GM12878 (cell line): ENCODE measurements at places on chromosomes 6 and 20. TPM values are rescaled to one million over a fixed set of nuclear protein-coding genes. Genes with fewer than 3 reads are reported as not detected.

Gene RAET1E
- total RNA-seq, result not detected in 2 replicates

GRCh38 chr6:27599859-27600532 lies 127.1 kb upstream of the ZNF184 start:
- H3K4me1 ChIP-seq, result peaks cover 9% of the 10 kb centered on the region; the same call in 1 of the 2 replicates
- H3K4me3 ChIP-seq, result no peak overlapping the region
- peak overlapping the region; percentile 47; the same call in 1 of the 2 replicates for H3K27ac ChIP-seq
- H3K36me3 ChIP-seq, result no peaks in the 10 kb centered on the region
- DNase-seq, result no peak

- no peaks in the 10 kb centered on the region for H3K4me1 ChIP-seq
- no peaks in the 10 kb centered on the region; the same call in 1 of the 2 replicates for H3K27me3 ChIP-seq
- no peak overlapping the region for H3K4me3 ChIP-seq
- no peak for DNase-seq
These were observed 108.3 kb upstream of the PHACTR3 start for GRCh38 chr20:59495894-59496510.

GRCh38 chr6:145318952-145319351 lies 416.4 kb downstream of the EPM2A start:
- no peak overlapping the region for H3K27ac ChIP-seq
- no peak for DNase-seq
- H3K27me3 ChIP-seq, result no peaks in the 10 kb centered on the region
- no peaks in the 10 kb centered on the region for H3K4me1 ChIP-seq
- H3K4me3 ChIP-seq, result no peak overlapping the region

DNA sequence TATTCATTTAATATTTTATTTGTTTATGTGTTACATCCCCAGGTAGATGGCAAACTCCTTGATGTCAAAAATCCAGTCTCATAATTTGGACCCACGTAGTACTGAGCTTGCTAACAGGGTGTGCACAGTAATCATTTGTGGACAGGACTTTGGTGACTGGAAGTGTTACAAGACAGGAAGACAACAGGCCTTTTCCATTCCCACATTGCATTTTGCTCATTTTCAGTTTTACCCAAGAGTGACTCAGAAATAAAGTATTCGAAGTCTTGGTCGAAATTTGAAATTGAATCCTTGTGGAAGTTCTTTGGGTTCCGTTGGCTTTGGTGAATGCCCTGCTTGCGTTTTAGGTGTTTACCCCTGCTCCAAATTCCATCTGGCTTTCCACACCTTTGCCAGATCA lies 63.0 kb upstream of the THBS2 start:
- H3K4me3 ChIP-seq, result no peak overlapping the region
- no peaks in the 10 kb centered on the region for H3K27me3 ChIP-seq
- H3K4me1 ChIP-seq, result no peaks in the 10 kb centered on the region
- no peaks in the 10 kb centered on the region for H3K36me3 ChIP-seq
- H3K27ac ChIP-seq, result no peak overlapping the region

- DNase-seq, result no peak
- no peaks in the 10 kb centered on the region for H3K4me1 ChIP-seq
- H3K4me3 ChIP-seq, result no peak overlapping the region
- no peaks in the 10 kb centered on the region for H3K27me3 ChIP-seq
- no peak overlapping the region for H3K27ac ChIP-seq
- H3K36me3 ChIP-seq, result no peaks in the 10 kb centered on the region
These were observed 717.6 kb upstream of the MAP3K7 start for GRCh38 chr6:91304521-91304920.

GRCh38 chr6:100163035-100163434 lies 169.0 kb upstream of the MCHR2 start:
- no peak for DNase-seq
- H3K36me3 ChIP-seq, result no peaks in the 10 kb centered on the region
- H3K4me3 ChIP-seq, result no peak overlapping the region
- no peaks in the 10 kb centered on the region for H3K4me1 ChIP-seq

Gene ENPP1
- total RNA-seq, result 0.05 and 0.16 TPM in 2 replicates

GRCh38 chr6:26412954-26413353 lies 10.9 kb downstream of the BTN3A1 start:
- peaks cover 10% of the 10 kb centered on the region for H3K36me3 ChIP-seq
- no peak overlapping the region for H3K4me3 ChIP-seq
- H3K27ac ChIP-seq, result no peak overlapping the region
- no peak for DNase-seq
- no peaks in the 10 kb centered on the region for H3K27me3 ChIP-seq

GRCh38 chr20:4164246-4164645 lies 148.9 kb upstream of the RNF24 start:
- no peaks in the 10 kb centered on the region for H3K36me3 ChIP-seq
- no peak overlapping the region for H3K27ac ChIP-seq
- no peak for DNase-seq
- no peak overlapping the region for H3K4me3 ChIP-seq

Gene CLDN20
- not detected in 2 replicates for total RNA-seq

- no peaks in the 10 kb centered on the region for H3K27me3 ChIP-seq
- H3K4me1 ChIP-seq, result peaks cover 13% of the 10 kb centered on the region
- H3K4me3 ChIP-seq, result no peak overlapping the region
- no peaks in the 10 kb centered on the region; the same call in 1 of the 2 replicates for H3K36me3 ChIP-seq
- no peak overlapping the region for H3K27ac ChIP-seq
These were observed 135.9 kb downstream of the AGPAT4 start for GRCh38 chr6:161137839-161138542.

Gene NMBR
- total RNA-seq, result not detected in 2 replicates

Gene WFDC12
- not detected in 2 replicates for total RNA-seq

DNA sequence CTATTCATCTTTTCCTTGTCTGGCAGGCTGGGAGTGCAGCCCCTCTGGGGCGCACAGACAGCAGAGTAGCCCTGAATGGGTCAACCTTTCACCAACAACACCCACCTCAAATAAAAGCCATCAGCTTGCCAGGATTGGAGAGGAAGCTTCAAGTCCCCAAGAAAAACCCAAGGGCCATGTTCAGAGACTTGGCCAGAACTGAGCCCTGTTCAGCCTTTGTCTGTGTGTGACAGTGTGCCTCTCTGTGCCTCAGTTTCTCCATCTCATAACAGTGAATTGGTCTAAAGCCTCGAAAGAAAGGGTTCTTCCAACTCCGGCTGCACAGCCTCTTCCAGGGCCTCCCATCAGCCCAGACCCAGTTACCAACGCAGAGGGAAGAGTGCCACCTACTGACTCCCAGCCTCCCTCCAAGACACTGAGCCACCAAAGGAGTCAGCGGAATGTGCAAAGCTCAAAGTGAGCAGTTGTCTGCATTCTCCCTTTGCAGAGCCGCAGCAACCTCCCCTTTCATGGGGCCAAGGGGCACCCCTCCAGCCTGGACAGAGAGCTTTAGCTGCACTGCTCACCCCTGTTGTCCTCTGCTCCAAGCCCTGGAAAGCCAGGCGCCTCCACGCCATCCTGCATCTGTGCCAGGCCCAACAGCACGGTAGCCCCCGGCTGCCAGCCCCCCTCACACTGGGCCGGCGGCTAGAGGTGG lies 82.7 kb upstream of the TOP1 start:
- H3K4me3 ChIP-seq, result no peak overlapping the region
- H3K27ac ChIP-seq, result no peak overlapping the region
- H3K36me3 ChIP-seq, result no peaks in the 10 kb centered on the region
- H3K27me3 ChIP-seq, result no peaks in the 10 kb centered on the region

Gene BPI
- not detected in 2 replicates for total RNA-seq

DNA sequence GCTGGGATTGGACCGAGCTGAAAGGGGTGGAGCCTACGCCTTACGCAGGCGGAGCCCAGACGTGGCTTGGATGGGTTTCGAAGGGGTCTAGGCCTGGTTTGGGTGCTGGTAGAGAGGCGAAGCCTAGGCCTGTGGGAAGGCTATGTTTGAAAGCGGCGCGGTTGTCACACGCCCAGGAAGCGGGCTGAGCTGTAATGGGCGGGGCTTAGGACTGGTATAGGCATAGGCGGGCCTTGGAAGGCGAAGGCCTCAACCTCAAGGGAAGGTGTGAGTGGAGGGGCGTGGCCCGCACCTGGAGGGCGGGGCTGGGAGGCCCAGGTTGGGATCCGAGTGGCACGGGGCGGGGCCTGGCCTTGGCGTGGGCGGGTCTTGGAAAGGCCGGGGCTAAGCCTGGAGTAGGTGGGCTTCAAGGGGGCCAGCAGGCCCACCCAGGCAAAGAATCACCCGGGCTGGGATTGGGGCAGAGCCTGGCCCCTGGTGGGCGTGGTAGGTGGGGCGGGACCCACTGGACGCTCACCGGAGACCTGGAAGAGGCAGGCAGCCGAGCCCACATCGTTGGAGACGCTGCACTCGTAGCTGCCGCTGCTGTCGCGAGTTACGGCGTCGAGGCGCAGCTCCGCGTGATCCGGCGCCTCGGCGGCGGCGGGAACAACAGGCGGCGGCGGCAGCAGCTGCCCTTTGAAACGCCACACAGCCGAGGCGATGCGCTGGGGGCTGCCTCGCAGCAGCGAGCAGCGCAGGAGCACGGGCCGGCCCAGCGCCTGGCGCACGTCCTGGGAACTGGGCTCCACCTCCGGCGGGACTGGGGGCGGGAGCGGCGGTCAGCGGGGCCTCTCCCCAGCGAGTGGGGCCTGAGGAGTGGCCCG lies 49.0 kb downstream of the MDGA1 start:
- no peaks in the 10 kb centered on the region; the same call in 1 of the 2 replicates for H3K4me1 ChIP-seq
- no peak overlapping the region for H3K27ac ChIP-seq
- H3K36me3 ChIP-seq, result no peaks in the 10 kb centered on the region
- H3K27me3 ChIP-seq, result peaks cover 4% of the 10 kb centered on the region
- no peak for DNase-seq

- no peaks in the 10 kb centered on the region for H3K27me3 ChIP-seq
- peaks cover 30% of the 10 kb centered on the region for H3K4me1 ChIP-seq
- peak overlapping the region; percentile 84 for H3K27ac ChIP-seq
- H3K4me3 ChIP-seq, result peak overlapping the region; percentile 54
These were observed 13.0 kb downstream of the GMDS start for GRCh38 chr6:2232445-2232844.

DNA sequence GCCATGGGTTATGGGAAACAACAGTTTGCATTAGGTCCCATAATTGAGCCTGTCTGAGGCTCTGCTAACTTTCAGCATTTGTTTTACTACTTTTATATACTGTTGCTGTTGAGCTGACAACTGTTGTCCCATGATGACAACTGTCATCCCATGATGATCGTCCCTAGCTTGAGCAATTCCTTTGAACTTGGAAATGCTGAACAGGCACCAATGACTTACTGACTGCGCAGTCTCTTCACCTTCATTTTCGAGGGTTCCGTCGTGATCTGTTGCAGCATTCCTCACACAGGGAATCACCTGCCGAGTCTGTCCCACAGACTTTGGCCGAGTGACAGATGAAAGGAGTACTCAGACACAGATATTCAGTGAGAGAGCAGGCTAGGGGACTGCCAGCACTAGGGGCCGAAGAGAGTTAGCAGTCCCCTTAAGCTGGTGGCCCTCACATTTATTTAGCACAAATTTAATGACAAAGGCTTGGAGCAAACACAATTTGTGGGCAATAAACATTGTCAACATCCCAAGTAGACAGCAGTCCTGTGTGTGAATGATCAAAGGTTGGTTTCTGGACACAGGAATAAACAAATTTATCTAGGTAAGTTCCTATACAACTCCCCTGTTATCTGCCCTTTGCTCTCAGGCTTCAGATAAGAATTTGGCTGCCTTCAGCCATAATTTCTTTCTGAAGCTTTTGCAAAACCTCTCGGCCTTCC lies 10.0 kb upstream of the TBC1D20 start:
- H3K36me3 ChIP-seq, result peaks cover 3% of the 10 kb centered on the region; the same call in 1 of the 2 replicates
- no peak for DNase-seq
- no peaks in the 10 kb centered on the region for H3K27me3 ChIP-seq
- H3K4me3 ChIP-seq, result no peak overlapping the region
- no peak overlapping the region for H3K27ac ChIP-seq

- no peak for DNase-seq
- H3K4me3 ChIP-seq, result no peak overlapping the region
- no peak overlapping the region for H3K27ac ChIP-seq
These were observed 113.5 kb downstream of the ARHGAP18 start for GRCh38 chr6:129596522-129596921.

Gene ATRN
- 10.5 and 11.6 TPM in 2 replicates for total RNA-seq

- H3K4me3 ChIP-seq, result no peak overlapping the region
- no peak for DNase-seq
- no peaks in the 10 kb centered on the region for H3K4me1 ChIP-seq
- no peaks in the 10 kb centered on the region for H3K36me3 ChIP-seq
These were observed 160.8 kb downstream of the TBXT start for GRCh38 chr6:166006900-166007301.

- DNase-seq, result no peak
- H3K4me3 ChIP-seq, result no peak overlapping the region
- no peak overlapping the region for H3K27ac ChIP-seq
- peaks cover 6% of the 10 kb centered on the region; the same call in 1 of the 2 replicates for H3K4me1 ChIP-seq
These were observed 59.0 kb downstream of the RIN2 start for GRCh38 chr20:19817017-19817416.

DNA sequence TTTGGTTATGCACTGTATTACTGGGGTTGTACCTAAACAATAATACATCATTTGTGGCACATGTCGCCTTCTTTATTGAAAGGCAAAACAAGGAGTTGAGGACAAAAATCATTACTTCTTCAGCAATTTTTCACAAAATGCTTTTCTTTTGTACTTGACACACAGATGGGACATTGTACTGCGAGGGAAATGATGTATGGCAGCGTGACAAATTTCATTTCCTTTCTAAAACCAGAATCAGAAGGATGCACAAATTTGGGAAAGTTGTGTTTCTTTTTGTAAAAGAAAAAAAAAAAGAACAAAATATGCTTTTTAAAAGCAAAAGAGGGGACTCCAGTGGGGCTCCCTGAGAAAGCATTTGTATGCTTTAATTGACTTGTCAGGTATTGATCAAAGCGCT lies 394.0 kb upstream of the SLC35B3 start:
- no peak overlapping the region for H3K27ac ChIP-seq
- H3K4me1 ChIP-seq, result no peaks in the 10 kb centered on the region
- H3K27me3 ChIP-seq, result no peaks in the 10 kb centered on the region
- H3K36me3 ChIP-seq, result no peaks in the 10 kb centered on the region

DNA sequence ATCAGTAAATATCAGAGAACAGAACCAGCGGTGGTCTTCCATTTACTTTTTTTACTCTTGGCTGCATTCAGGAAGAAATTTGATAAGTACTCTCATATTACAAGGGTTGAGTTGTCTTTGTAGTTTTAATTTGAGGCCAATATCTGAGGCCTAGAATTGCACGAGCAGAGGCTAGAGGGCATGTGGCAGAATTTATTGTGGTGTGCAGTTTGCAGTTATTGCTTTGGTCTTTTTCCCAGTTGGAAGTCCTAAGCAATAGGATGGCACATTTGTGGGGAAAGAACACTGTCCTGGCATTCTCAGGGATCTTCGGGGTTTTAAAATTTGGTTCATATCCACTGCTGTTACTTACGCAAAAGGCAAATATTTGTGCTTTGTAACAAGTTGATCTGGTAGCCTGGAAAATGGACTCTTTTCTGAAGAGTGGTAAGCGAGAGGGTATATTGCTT lies 66.0 kb downstream of the CTNNBL1 start:
- no peak for DNase-seq
- no peaks in the 10 kb centered on the region for H3K4me1 ChIP-seq
- no peaks in the 10 kb centered on the region for H3K27me3 ChIP-seq
- no peak overlapping the region for H3K27ac ChIP-seq
- no peak overlapping the region for H3K4me3 ChIP-seq
- H3K36me3 ChIP-seq, result peaks cover 2% of the 10 kb centered on the region; the same call in 1 of the 2 replicates

Gene LIN28B
- total RNA-seq, result 0.05 and 0.13 TPM in 2 replicates

GRCh38 chr6:73339340-73339739 lies 14.7 kb downstream of the DPPA5 start:
- no peaks in the 10 kb centered on the region for H3K27me3 ChIP-seq
- no peak overlapping the region for H3K27ac ChIP-seq
- H3K4me3 ChIP-seq, result no peak overlapping the region
- no peaks in the 10 kb centered on the region for H3K36me3 ChIP-seq
- no peak for DNase-seq
- H3K4me1 ChIP-seq, result no peaks in the 10 kb centered on the region

GRCh38 chr20:64254571-64255360 lies 782 bp upstream of the PCMTD2 start:
- peaks cover 19% of the 10 kb centered on the region for H3K4me1 ChIP-seq
- no peak for DNase-seq
- H3K36me3 ChIP-seq, result no peaks in the 10 kb centered on the region
- H3K27ac ChIP-seq, result peak overlapping the region; percentile 77
- H3K27me3 ChIP-seq, result no peaks in the 10 kb centered on the region
